ENCODE measurements at places on chromosomes 16 and 17.

GRCh38 chr16:57601801-57602478 lies 26.5 kb upstream of the ADGRG1 start:
- DNase-seq, result no peak

GRCh38 chr17:11539637-11540036 lies 58.6 kb upstream of the DNAH9 start:
- no peak for DNase-seq

DNA sequence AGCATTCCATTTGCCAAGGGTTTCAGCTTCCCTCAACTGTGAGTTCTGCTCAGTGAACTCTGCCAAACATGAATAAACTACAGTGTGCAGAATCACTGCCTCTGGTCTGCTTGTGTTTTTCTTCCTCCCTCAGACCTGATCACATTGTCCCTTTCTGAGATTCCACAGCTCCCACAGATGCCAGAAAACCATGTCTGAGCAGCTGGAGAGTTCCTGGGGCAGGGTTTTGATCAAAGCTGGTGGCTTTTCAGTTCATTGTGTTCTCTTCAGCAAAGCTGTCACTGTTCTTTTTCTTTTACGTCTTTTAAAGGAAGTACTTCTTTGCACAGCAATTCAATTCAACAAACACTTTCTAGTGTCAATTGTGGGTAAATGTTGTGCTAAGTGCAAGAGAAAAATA lies 555.8 kb downstream of the RBFOX1 start:
- no peak for DNase-seq

DNA sequence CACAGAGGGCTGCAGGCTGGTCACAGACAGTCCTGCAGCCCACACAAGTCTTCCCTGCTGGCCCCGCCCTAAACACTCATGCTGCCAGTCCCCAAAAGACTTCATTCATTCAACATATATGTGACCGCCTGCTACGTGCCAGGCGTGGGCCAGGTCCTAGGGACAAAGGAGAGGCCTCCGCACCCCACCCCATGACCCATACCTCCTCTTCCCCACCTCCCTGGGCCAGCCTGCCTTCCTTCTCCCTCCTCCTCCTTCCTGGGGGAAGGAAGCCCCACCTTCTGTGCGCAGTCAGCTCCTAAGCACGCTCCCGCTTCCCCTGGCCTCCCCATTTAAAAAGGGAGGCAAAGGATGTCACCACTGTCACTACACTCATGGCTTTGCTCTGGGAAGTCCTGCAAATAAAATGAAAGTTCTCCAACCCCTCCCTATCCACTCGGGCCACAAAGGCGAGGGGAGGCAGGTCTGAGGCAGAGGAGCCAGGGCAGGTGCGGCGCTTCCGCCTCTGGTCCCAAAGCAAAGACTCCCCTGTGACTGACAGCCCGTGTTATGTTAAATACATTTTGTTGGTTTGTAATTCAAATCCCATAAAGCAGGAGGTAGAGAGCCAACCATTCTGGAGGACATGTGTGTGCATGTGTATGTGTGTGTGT lies 9.0 kb downstream of the DNAAF8 start:
- DNase-seq, result no peak

GRCh38 chr16:57527610-57528360 lies 8.6 kb downstream of the CCDC102A start:
- no peak for DNase-seq

GRCh38 chr17:74417178-74418045 lies 14.5 kb upstream of the GPRC5C start:
- no peak for DNase-seq

DNA sequence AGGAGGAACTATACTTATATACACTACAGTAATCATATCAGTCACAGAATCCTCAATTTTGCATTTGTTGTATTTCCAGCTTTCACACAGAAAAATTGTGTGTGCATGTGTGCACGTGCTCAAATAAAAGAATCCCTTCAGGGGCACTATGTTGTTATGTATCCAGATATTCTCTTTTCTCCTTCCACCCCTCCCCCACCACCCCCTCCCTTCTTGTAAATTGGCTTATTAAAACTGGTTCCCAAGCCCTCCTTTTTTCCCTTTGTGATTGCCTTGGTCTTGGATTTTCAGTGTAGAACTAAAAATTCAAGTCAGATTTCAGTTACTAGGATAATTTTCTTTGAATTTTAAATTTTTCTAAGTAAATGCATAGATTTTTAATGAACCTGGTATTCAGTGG lies 86.3 kb downstream of the WNT3 start:
- no peak for DNase-seq

DNA sequence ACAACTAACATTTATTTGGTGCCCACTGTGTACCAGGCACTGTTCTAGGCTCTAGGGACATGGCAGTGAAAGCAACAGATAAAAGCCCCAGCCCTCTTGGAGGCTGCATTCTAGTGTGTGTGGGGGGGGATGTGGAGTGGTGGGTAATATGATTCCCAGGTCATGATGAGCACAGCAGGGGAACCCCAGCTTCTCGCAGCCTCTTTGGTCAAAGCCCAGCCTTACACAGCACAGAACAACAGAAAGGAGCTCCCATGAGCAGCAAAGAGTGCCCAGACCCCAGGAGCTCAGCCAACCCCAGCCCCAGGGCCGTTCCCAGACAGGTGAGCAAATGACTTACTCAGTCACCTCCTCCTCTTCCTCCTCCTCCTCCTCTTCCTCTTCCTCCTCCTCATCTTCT lies 21.9 kb downstream of the CNGB1 start:
- DNase-seq, result no peak

- DNase-seq, result no peak
These were observed 12.3 kb upstream of the C17orf113 start for GRCh38 chr17:42062681-42063080.

GRCh38 chr17:66461343-66461995 lies 159.1 kb downstream of the PRKCA start:
- no peak for DNase-seq

- no peak for DNase-seq
These were observed 215.8 kb downstream of the CDH8 start for GRCh38 chr16:61820398-61820797.

DNA sequence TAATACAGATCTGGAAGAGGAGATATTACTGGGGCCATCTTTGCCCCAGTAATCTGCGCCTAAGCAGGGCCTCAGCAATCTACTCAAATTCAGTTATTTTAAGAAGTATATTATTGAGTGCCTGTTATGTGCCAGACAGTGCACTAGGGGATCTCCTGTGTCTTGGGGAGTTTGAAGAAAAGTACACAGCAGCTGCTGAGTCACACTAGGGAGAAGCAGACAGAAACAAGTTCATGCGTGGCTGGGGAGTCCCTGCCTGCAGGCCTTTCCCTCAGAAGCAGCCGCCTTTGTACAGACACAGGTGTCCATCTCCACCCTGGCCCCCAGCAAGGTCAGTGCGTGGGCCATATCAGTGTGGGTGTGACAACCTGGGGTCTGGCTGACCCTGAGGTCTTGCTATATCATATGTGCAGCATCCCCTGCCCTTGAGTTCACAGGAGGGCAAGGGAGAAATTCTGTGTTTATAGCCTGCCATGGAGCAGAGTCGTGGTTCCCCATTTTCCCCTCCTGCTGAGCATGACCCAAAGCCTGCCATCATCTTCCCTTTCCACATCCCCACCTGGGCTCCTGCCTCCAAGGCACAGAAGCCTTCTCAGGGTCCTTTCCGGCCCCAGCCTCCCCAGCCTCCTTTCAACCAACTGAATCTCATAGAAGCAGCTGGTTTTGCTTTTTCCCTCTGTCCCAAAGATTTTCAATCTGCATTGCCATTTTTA lies 229.9 kb upstream of the SDK2 start:
- no peak for DNase-seq

- DNase-seq, result no peak
These were observed 90.3 kb upstream of the XYLT1 start for GRCh38 chr16:17561056-17561455.

- DNase-seq, result no peak
These were observed 16.9 kb downstream of the CARHSP1 start for GRCh38 chr16:8851761-8852403.

DNA sequence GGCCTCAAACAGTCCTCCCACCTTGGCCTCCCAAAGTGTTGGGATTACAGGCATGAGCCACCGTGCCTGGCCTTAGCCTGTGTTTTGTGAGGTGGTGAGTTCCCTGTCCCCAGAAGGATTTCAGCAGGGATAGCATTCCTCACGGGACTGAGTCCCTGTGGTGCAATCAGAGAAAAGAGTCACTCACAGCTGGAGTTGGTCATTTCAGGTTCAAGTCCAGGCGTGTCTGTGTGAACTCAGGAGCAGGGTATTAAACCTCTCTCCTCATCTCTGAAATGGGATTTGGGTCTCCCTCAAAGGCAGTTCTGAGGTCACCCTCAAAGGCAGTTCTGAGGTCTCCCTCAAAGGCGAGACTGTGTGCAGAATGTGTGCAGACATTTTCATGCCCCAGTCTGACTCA lies 28.6 kb downstream of the NPTX1 start:
- no peak for DNase-seq

- DNase-seq, result no peak
These were observed 129.4 kb upstream of the IRX5 start for GRCh38 chr16:54801057-54801844.

DNA sequence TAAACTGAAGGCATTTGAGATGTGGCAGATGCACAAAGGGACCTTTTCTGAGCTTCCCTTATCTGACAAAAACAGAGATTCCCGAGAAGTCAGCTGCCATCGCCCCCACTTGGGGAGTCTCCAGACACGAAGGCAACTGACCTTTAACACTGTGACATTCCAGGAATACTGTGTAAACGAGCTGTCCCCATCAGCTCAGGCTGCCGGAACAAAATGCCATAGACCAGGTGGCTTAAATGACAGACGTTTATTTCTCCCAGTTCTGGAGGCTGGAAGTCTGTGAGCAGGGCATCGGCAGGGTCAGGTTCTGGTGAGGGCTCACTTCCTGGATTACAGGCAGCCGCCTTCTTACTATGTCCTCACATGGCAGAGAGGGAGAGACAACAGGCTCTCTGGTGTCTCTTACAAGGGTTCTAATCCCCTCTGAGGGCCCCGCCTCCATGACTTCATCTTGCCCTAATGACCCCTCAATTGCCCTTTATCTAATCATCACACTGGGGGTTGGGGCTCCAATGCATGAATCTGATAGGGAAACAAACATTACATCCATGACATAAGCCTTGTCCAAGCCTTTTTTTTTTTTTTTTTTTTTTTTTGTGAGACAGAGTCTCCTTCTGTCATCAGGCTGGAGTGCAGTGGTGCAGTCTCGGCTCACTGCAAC lies 178.5 kb upstream of the RPL38 start:
- DNase-seq, result no peak

- no peak for DNase-seq
These were observed 19.6 kb upstream of the SLC35B1 start for GRCh38 chr17:49727380-49727779.

GRCh38 chr16:65125322-65125721 lies 3.5 kb upstream of the CDH11 start:
- DNase-seq, result no peak

- DNase-seq, result no peak
These were observed 150.3 kb downstream of the IRX3 start for GRCh38 chr16:54136276-54136625.

DNA sequence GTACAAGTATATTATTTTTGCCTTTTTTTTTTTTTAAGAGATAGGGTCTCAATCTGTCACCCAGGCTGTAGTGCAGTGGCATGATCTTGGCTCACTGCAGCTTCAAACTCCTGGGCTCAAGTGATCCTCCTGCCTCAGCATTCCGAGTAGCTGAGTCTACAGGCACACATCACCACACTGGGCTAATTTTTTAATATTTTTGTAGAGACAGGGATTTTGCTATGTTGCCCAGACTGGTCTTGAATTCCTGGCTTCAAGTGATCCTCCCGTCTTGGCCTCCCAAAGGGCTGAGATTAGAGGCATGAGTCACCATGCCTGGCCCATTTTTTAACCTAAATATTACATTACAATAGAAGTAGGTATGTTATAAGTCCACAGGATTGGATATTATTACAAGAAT lies 3.2 kb downstream of the TERB1 start:
- no peak for DNase-seq

- no peak for DNase-seq
These were observed 29.4 kb downstream of the RPH3AL start for GRCh38 chr17:323181-323580.

DNA sequence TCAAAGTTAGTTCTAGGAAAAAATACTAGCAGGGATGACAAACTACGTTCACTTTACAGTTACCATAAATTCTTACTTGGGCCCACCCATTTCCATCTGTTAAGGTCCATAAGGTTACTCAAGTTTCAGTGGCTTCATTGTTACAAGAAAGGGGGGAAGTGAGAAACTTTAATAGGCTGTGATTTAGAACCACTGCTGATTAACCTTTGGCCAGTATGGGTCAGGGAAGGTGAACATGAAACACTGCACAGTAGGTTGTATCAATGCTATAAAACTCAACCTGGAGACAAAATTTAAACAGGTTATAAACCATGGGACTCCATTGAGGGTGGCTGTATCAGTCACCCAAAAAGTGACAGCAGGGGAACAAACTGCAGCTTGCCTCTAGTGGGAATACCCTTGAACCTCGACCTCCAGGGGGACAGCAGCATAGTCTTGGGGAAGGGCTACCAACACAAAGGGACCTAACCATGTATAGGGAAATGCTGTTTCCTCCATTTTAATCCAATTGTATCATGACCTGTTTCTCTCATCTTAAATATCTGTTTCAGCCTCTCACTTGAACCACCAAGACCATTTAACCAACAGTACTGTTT lies 10.4 kb downstream of the PTRH2 start:
- DNase-seq, result no peak

- no peak for DNase-seq
These were observed 52.5 kb downstream of the ZNF778 start for GRCh38 chr16:89269805-89270665.

DNA sequence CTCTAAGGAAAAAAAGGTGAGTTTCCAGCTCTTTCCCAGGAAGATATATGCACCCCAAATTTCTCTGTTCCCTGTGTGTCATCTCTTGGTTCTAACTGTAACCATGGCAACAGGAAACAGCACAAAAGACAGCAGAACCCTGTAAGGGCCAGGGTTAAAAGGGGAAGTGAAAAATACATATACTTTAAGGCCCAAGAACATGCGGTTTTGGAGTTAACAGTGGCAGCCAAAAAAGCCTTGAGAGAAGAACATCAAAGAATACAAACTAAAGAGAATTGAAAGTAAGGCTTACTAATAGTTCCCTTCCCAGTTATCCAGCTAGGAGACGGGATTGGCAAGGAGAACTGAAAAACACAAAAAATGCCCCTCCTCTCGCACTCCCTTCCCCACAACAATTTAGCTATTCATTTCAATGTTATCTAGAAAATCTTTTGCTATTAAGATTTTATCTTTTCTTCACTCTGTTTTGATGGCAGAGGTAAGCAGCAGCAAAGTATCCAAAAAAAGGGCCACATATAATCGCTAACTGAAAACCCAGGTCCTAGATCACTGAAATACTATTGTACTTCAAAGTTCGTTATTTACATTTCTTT lies 1.5 kb downstream of the SPOP start:
- no peak for DNase-seq

GRCh38 chr16:23334950-23335349 lies 32.8 kb downstream of the SCNN1B start:
- DNase-seq, result no peak

- DNase-seq, result no peak
These were observed 4.0 kb downstream of the CRYBA1 start for GRCh38 chr17:29250666-29251065.

- DNase-seq, result no peak
These were observed 10.6 kb downstream of the RIPOR1 start for GRCh38 chr16:67539271-67539670.

- no peak for DNase-seq
These were observed 242.3 kb downstream of the CCDC182 start for GRCh38 chr17:57502811-57503241.

- no peak for DNase-seq
These were observed 928 bp downstream of the HBA1 start for GRCh38 chr16:177394-177822.

All from substantia nigra (tissue), 51 donors.